ENCODE measurements at places on chromosomes 5 and 9.

DNA sequence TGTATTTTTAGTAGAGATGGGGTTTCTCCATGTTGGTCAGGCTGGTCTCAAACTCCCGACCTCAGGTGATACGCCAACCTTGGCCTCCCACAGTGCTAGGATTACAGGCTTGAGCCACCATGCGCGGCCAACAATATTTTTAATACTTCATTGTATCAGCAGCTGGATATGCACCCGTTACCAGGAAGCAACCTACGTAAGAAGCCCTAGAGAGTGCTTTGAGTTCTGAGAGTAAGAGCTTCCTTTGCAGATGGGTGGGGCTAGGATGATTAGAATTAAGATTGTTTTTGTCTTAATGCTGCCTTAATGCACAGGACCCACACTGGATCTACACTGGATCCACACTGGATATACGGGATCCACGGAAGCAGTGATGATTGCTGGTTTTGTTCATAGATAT is 123.9 kb upstream of the ABCA1 start:
- no peak for DNase-seq

- no peak for DNase-seq
These were observed 17.4 kb upstream of the HMGCR start for GRCh38 chr5:75319638-75320037.

DNA sequence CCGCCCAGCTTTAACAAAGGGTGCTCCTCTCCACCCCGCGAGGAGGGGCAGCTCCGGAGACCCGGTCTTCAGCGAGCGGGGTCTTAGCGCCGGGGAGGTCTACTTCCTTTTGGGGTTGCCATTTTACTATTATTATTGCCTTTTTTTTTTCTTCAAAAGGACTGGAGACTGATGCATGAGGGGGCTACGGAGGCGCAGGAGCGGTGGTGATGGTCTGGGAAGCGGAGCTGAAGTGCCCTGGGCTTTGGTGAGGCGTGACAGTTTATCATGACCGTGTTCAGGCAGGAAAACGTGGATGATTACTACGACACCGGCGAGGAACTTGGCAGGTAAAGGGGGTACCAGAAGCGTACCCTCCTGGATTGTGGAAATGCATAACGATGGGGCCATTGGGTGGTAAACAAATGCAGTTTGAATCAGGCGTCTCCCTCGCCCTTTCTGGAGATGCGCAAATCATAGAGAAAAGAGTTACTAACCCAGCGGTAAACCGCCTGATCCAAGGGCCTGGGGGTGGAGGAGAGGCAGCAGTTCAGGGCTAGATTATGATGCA is 1.2 kb downstream of the DAPK1 start:
- DNase-seq: no peak

GRCh38 chr5:173917788-173918786 is 29.9 kb downstream of the CPEB4 start:
- peak; percentile 86 for DNase-seq

DNA sequence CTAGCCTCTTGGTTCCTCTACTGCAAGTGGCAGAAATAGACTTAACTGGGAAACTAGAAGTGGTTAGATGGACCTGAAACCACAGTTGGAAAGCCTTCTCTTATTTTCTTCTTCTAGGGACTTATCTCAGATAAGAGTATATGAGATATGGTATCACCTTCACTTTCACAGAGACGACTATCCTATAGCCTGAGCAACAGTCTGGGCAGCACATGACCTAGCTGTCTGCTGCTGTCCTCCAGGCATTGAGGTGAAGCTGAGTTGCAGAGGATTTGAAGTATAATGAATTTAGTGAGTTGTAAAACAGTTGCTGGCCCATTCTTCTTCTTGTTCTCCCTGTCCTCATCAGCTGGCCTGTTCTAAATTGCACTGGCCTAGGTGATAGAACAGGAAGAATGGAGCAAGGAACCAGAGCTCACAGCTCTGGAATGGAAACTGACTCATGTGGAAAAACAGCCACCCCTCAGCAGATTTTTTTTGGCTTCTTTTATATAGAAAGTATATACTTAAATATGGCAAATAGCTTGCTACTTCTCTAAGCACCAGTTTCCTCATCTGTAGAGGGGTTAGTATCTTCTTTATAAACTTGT is 27.8 kb downstream of the RECK start:
- peak; percentile 66 for DNase-seq

- no peak for DNase-seq
These were observed 21.0 kb upstream of the UBLCP1 start for GRCh38 chr5:159241946-159242552.

DNA sequence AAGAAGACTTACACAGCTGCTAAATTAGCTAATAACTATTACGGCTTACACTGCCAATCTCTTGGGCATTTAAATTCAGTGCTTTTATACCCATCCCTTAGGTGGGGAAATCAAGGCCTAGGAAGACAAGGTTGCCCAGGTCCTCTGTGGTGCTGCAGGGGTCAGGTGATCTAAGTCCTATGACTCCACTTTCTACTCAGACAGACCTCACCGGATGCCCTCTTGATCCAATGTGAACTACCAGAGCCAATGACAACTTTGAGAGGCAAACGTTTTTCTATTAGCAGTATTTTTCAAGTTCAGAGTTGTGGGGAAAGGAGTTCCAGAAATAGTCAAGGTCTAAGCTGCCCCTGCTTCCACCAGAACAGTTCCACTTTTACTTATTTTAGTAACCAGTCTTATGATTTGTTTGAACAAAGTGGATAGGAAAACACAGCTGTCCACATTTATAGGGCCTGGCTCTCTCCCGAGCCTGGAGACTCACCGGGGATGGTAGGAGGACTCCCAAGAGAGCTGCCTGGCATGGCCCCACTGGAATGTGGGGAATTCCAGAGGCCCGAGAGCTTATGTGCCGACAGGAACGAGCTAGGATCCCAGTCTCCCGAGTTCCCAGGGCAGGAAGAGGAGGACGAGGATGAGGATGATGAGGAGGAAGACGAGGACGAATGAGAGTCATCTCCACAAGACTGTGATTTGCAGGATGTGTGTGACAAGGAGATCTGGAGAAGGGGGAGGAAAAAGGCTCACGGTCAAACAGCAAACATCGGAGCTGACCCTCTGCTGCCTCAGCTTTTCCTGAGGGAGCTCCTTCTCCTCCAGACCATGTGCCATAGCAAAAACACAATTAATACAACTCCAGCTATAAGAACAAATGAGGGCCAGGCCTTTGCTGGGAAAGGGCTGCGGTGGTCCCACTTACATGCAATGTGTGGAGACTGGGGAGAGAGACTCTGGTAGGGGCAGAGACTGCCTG is 16.7 kb downstream of the FAM193B start:
- peak; percentile 96 for DNase-seq

DNA sequence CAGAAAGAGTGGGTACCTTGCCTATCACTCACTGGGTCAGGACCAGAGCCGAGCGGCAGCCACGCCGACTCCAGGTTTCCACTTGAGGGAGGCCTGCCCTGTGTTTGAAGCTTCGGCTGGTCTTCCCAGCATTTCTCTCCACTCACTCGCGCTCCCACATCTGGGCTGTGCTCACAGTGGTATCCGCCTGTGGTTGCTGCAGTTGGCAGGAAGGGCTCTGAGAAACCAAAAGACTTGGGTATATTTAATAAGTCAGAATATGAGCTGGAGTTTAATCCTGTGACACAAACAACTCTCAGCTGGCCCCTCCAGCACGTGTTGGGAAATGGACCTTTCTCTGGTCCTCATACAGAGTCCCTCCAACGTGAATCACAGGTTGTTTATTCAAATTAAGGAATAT is 70.9 kb downstream of the SPRY4 start:
- DNase-seq: peak; percentile 22
